ENCODE measurements at places on chromosomes 16 and 17. TPM values are rescaled to one million over a fixed set of nuclear protein-coding genes. Genes with fewer than 3 reads are reported as not detected.

- DNase-seq, result no peak
- peaks cover 20% of the 10 kb centered on the region for H3K4me1 ChIP-seq
- H3K27me3 ChIP-seq, result no peaks in the 10 kb centered on the region
- H3K36me3 ChIP-seq, result no peaks in the 10 kb centered on the region
These were observed 47.4 kb upstream of the SLC38A10 start for GRCh38 chr17:81342269-81343070.

DNA sequence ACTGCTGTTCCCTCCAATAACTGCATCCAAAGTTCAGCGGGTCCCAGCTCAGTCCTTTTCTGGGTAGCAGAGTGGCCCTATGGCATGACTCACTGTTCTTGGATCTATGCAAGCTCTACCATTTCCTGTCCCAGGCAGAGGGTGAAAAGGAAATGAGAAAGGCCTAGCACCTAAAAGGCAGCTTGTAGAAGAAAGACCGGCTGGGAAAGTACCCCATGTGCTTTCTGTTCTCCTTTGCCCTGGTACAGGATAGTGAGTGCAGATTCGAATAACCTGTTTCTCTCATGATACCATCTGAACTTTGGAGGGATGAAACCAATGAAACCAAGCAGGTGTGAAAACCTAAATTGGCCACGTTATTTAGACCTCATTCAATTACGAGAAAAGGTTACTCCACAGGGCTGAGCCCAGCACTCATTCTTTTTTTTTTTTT lies 12.7 kb upstream of the HASPIN start:
- H3K27ac ChIP-seq, result peak overlapping the region; percentile 39
- H3K36me3 ChIP-seq, result no peaks in the 10 kb centered on the region
- peaks cover 16% of the 10 kb centered on the region for H3K4me1 ChIP-seq
- H3K27me3 ChIP-seq, result no peaks in the 10 kb centered on the region
- H3K4me3 ChIP-seq, result no peak overlapping the region
- DNase-seq, result peak; percentile 81

DNA sequence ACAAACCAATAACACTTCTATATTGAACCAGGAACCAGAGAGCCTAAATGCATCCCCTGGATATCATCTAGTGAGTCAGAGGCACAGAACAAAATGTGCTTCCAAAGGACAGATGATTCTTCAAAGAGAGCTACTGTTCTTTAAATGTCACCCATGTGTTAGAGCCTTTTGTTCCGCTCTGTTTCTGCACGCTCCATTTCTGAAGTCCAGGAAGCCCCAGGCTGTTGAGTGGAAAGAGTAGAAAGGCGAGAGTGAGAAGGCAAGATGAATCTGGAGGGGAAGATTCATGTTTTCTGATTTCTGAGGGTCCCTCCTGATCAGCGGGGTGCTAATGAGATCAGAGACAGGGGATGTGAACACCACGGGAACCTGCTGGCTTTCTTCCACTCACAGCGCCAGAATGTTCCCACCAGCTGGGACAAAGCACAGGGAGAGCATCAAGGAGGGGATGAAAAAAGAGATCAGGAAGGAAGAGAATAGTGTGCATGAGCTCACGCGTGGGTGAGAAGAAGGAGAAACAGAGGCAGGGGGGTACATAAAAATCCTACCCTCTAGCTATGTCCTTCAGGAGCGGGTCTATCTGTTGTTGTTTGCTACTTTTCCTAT lies 559.9 kb upstream of the HSBP1 start:
- no peaks in the 10 kb centered on the region for H3K36me3 ChIP-seq
- H3K27ac ChIP-seq, result no peak overlapping the region
- H3K4me3 ChIP-seq, result no peak overlapping the region
- H3K27me3 ChIP-seq, result no peaks in the 10 kb centered on the region

DNA sequence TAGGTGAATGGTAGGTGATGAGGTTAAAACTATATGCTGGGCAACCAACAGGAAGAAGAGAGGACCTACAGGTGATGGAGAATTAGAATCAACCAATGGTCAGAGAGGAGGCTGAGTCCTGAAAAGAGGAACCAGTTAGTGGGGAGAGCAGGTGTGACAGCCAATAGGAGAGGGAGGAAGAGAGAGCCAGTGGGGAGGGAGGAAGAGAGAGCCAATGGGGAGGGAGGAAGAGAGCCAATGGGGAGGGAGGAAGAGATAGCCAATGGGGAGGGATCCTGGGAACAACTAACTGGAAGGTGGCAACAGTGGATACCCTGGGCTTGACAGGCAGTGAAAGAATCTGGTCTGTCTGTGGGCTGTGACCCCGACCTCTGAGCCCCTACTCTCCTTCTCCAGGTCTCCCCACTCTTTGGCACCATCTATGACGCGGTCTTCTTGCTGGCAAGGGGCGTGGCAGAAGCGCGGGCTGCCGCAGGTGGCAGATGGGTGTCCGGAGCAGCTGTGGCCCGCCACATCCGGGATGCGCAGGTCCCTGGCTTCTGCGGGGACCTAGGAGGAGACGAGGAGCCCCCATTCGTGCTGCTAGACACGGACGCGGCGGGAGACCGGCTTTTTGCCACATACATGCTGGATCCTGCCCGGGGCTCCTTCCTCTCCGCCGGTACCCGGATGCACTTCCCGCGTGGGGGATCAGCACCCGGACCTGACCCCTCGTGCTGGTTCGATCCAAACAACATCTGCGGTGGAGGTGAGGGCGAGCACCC lies 3.7 kb downstream of the GUCY2D start:
- 0 out of 2 replicates have a peak, but pooled peaks cover 3% of the 10 kb centered on the region for H3K27me3 ChIP-seq
- DNase-seq, result no peak
- H3K4me1 ChIP-seq, result no peaks in the 10 kb centered on the region
- H3K4me3 ChIP-seq, result no peak overlapping the region
- H3K27ac ChIP-seq, result no peak overlapping the region

DNA sequence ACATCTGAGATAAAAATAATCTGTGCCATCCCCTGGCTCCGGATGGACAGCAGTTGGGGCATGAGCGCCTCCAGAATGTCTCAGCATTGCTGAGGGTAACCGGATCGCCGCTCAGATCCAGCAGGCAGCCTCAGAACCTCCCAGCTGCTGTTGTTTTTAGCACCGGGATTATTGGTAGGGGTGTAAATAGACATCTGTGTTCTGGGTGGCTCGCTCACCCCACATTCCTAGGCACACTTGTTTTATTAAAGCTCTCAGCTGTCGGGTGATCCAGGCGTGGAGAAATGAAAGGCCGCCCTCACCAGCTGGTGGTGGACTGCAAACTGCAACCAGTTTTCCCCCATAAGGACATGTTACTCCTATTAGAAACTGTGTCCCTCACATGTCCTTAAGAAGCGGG lies 32.1 kb downstream of the MYH3 start:
- H3K27ac ChIP-seq, result no peak overlapping the region
- DNase-seq, result no peak
- no peaks in the 10 kb centered on the region for H3K4me1 ChIP-seq
- peaks cover 59% of the 10 kb centered on the region for H3K27me3 ChIP-seq
- no peak overlapping the region for H3K4me3 ChIP-seq

DNA sequence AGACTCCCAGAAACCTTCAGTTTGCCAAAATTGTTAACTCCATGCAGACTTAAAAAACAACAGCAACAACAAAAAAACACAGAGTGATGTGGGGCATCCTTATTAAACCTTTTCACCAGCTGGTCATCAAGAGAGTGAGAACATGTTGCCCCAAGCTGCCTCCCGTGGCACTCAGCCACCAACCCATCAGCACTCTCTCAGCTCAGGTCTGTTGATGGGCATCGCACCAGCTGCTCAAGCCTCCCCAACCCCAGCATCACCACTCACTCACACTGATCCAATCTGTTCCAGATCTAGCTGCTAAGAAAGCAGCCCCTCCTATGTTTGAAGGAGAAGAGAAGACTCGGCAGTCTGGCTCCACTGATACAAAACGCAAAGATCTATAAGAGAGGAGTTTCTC lies 46.8 kb downstream of the SLC39A11 start:
- no peaks in the 10 kb centered on the region for H3K27me3 ChIP-seq
- H3K4me3 ChIP-seq, result no peak overlapping the region
- H3K27ac ChIP-seq, result no peak overlapping the region

- no peaks in the 10 kb centered on the region for H3K4me1 ChIP-seq
- no peak overlapping the region for H3K27ac ChIP-seq
- no peak for DNase-seq
- H3K36me3 ChIP-seq, result no peaks in the 10 kb centered on the region
These were observed 2.6 kb downstream of the CCL15 start for GRCh38 chr17:35998756-35999155.

DNA sequence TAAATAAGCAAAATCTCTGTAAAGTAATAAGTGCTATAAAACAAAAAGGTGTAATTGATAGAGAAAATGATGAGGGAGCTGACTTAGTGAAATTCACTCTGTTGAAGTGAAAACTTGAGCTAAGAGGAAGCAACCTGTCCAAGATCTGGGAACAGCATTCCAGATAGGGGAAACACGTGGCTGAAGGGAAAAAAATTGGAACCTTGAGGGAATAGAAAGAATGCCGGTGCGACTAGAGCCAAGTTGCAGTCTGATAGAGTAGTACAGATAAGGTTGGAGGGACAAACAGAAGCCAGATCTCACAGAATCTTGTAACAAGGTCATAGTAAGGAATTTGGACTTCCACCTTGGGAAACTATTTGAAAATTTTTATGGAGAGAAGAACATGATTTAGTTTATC lies 623 bp upstream of the DDX52 start:
- no peak for DNase-seq
- no peaks in the 10 kb centered on the region for H3K27me3 ChIP-seq
- H3K36me3 ChIP-seq, result 0 out of 2 replicates have a peak, but pooled peaks cover 9% of the 10 kb centered on the region
- H3K4me3 ChIP-seq, result peak overlapping the region; percentile 79

GRCh38 chr17:79797492-79798298 lies 818 bp upstream of the CBX8 start:
- H3K36me3 ChIP-seq, result no peaks in the 10 kb centered on the region
- no peak overlapping the region for H3K27ac ChIP-seq
- no peak for DNase-seq
- H3K27me3 ChIP-seq, result peaks cover 15% of the 10 kb centered on the region

GRCh38 chr16:2029350-2029749 lies 2.6 kb downstream of the NHERF2 start:
- H3K27me3 ChIP-seq, result no peaks in the 10 kb centered on the region
- no peaks in the 10 kb centered on the region for H3K36me3 ChIP-seq
- DNase-seq, result no peak
- H3K4me3 ChIP-seq, result no peak overlapping the region

DNA sequence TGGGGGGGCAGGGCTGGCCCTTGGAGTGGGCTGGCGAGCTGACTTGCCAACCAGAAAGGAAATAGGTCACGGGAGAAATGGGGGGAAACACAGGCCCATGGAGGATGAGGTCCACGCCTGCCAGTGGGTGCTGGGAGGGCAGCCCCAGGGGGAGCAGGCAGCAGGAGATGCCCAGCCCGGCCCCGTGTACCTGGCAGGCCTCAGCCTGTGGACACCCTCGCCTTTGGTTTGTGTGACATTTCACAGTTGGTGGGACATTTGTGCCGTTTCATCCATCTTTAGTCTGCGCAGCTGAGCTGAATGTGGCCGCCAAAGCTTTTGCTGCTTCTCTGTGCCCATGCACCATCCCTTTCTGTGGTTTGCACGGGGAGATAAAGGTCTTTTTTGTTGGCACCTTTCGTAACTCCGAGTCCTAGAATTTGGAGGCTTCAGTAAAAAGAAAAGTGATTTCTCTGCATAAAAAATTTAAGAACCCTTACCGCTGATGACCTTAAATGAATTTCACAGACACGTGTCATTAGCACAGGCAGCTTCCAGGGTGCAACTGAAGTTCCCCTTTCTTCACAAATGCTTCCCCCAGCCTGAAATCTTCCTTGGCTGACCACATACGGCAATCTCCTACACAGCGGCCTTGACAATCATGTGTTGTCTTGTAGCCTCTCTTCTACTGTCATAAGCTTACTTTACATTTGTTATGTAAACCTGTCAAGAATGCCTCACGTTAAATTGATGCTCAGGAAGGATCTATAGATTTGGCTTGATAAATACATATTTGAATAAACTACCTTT lies 193.6 kb downstream of the RPTOR start:
- no peaks in the 10 kb centered on the region for H3K4me1 ChIP-seq
- H3K27me3 ChIP-seq, result no peaks in the 10 kb centered on the region
- H3K4me3 ChIP-seq, result no peak overlapping the region
- no peak for DNase-seq

DNA sequence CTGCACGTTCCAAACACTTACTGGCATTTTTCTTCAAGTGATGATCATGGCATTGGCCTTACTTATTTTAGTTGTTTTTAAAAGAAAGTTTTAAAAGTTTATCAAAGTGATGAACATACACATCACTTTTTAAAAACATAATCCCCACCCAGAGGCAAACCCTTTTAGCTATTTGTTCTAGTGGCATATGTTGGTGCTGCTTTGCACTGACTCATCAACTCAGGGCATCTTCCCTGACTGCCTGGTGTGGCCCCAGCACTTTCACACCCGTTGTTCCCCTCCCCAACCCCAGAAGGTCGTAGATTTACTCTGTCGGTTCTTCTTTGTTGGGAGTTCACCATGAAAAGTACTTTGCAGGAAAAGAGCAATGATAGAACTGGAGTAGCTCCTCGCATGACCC lies 161.3 kb downstream of the RPTOR start:
- no peaks in the 10 kb centered on the region for H3K36me3 ChIP-seq
- no peak overlapping the region for H3K4me3 ChIP-seq
- H3K27me3 ChIP-seq, result no peaks in the 10 kb centered on the region
- H3K4me1 ChIP-seq, result no peaks in the 10 kb centered on the region

DNA sequence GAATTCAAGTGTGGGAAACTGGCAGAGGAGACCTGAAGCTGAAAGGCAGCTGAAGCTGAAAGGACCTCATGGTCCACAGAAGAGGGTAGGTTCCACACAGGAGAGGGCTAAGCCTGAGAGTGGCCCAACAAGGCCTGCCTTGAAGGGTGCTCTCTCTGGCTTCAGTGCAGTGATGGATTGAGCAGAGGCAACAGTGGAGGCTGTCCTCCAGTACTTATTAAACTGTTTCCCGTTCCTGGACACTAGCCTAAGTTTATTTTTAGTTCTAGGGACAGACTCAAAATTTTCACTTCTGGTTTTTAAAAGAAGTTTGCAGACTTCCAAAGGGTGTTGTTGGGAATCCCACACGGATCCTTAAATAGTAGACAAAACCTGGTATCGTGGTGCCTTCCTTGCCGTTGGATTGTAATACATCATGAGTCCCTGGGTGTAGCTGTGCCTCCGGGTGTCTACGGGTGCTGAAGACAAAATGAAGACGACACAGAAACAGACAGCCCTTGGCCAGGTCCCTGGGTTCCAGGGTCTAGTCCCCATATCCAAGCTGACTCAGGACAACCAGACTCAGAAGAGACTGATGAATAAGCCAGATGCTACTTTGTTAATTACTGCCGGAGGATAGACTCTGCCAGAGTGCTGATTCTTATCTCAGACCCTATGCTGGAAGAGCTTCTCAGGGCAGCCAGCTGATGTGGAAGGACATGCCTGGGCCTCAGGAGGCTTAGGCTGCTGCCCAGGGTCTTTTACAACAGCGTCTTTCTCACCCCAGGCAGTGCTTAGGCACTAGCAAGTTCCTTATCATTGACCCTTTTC lies 7.1 kb upstream of the CMTM4 start:
- H3K4me1 ChIP-seq, result no peaks in the 10 kb centered on the region
- no peaks in the 10 kb centered on the region for H3K36me3 ChIP-seq
- no peak overlapping the region for H3K27ac ChIP-seq
- no peak overlapping the region for H3K4me3 ChIP-seq
- DNase-seq, result no peak

- no peak overlapping the region for H3K4me3 ChIP-seq
- H3K27me3 ChIP-seq, result peaks cover 71% of the 10 kb centered on the region
- no peak for DNase-seq
- no peaks in the 10 kb centered on the region for H3K36me3 ChIP-seq
- H3K27ac ChIP-seq, result no peak overlapping the region
These were observed 60.4 kb upstream of the MSI2 start for GRCh38 chr17:57195785-57196460.

The C16orf92 gene
- total RNA-seq, result not detected

The SLC35G6 gene
- not detected for total RNA-seq

The TMEM106A gene
- total RNA-seq, result 8.3 TPM

The SPATA32 gene
- total RNA-seq, result 0.48 TPM

Measured in PC-9 (cell line).